Activated CD8-positive, alpha-beta T cell treated with anti-CD3 and anti-CD28 coated beads for 36 hours (primary cell): ENCODE measurements at places on chromosomes 16 and 17. TPM values are rescaled to one million over a fixed set of nuclear protein-coding genes. Genes with fewer than 3 reads are reported as not detected.

Gene MFAP4
- total RNA-seq: 0.70 TPM

Gene HOXB3
- total RNA-seq: 1.4 TPM

Gene SRRM2
- 518 TPM for total RNA-seq

Gene CDC42EP4
- total RNA-seq: 0.72 TPM

DNA sequence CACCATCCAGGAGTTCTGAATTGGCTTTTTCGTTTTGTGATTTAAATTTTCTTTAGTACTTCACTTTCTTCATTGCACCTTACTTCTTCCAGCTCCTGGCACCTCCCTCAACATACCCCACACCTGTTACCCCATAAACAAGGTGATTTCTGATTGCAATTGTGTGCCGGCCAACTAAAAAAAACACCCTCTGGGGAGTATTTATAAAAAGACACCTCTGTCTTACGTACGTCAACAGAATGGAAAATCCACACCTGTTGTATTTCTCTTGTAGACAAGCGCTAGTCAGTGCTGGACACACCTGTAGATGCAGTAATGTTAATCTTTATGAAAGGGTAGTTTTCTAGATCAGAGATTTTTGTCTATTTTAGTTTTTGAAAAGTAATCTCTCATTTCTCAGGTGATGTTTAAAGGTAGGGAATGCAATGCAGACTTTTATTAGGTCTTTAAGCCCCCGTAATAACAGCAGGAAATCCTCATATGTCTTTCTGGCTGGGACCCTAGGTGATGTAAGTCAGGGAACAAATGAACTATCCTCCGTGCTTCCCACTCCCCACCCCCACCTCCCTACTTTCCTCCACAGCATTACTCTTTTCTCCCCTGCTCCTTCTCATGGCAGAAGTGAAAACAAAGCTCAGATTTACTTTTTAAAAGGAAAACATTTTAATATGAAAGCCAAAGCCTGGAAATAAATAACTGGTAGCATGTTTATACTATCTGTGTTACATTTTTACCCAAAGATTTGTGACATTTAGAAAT lies 4.2 kb downstream of the MSI2 start:
- no peak for DNase-seq

Gene NPB
- total RNA-seq: 0.18 TPM

DNA sequence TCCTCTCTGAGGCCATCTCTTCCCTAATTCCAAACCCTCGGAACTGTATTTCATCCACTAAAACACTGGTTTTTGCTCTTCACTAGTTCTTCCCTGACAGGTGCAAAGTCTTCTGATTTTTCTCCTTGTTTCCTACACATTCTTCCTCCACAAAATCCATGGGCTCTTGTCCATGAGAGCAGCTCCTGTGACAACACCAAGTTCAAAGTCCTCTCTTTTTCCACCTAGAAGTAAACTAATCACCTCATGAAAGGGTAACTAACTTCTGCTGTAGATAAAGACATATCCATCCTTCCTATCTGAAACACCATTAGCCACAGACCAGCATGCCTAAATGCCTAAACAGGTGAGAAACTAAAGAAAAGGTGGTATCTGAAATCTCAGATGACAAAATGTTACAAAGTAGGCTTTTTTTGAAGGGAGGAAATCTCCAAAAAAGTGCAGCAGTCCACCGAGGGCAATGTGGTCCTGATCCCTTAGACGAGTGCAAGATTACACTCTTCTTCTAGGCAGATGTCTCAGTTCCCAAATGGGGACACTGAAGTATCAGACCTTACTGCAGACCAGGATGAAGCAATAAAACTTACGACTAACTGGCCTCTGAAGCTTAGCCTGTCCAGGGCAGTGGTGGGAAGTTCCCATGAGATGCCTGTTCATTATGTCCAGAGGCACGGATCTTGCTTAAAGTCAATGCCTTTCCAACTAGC lies 2.8 kb downstream of the PIP4K2B start:
- no peak for DNase-seq

- peak; percentile 55 for DNase-seq
Measured at GRCh38 chr17:42315402-42316156, 27.3 kb downstream of the STAT5A start.
